ENCODE measurements at places on chromosomes 1 and 21.

GRCh38 chr1:53011175-53011574 lies 50.8 kb upstream of the PODN start:
- DNase-seq, result no peak

DNA sequence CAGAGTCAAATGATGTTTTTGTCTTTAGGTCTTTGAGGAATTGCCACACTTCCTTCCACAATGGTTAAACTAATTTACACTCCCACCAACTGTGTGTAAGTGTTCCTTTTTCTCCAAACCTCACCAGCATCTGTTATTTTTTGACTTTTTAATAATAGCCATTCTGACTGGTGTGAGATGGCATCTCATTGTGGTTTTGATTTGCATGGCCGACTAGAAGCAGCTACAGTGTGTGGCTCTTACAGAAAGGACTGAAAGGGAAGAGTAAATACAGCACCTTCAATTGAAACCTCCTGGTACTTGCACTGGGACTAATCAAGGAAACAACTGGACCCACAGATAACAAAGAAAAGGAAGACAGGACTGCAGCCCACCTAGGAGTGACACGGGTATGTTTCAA lies 668.0 kb upstream of the RGS18 start:
- no peak for DNase-seq

GRCh38 chr1:200518524-200518923 lies 102.0 kb downstream of the KIF14 start:
- DNase-seq, result peak; percentile 28

GRCh38 chr1:118049981-118050380 lies 120.4 kb downstream of the WDR3 start:
- DNase-seq, result peak; percentile 22

- DNase-seq, result no peak
Observed at GRCh38 chr1:8086055-8086454, 59.9 kb upstream of the ERRFI1 start.

DNA sequence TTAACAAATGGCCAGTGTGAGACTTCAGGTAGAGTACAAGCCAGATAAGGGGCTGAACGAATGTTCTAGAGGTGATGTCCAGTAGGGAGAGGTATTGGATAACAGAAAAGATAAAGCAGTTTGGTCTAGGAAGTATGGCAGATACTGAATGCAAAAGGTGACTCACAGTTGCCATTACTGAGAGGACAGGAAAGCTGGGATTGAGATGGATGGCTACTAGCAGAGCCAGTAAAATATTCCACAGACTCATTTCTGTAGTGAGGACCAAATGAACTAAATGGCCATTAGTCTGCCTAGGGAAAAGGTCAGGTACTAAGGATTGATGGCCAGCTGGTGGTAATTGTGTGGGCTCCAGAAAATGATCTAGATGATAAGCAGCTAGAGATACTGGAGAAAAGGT lies 11.5 kb downstream of the MACO1 start:
- DNase-seq, result peak; percentile 45
